NCI-H748 treated with DMSO at 0.1 percent for 48 hours (cell line): ENCODE measurements at places on chromosomes 2 and 18.

DNA sequence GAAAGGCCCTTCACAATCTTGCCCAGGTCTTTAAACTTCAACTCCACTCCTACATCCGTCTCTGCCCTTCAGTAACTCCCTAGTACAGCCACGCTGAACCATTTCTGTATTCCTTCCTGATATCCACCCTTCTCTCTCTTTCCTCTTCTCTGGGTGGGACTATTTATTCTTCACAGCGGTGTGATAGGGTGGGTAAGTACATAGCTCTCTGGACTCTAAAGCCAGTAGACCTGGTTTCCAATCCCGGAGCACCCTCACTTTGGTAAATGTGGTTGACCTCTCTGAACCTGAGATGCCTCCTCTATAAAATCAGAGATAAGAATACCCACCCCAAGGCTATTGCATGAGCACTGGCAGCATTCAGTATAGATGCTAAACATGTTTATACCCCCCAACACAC lies 86.7 kb downstream of the ATL2 start:
- no peak for DNase-seq

DNA sequence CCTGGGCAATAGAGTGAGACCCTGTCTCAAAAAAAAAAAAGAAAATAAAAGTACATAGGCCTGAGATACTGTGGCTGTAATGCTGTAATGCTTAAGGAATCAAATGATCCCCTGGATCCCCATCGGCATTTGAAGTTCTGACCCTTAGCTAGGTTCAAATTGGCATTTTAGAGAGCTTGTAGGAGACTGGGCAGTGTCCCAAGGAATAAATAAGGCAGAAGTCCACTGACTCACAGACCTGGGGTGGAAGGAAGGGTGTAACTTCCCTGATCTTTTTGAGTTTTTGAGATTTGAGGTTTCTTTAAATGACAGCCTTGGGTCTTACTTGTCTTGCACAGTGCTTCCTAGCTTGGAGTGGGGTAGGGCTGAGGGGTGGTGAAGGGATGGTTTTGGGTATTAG lies 553.7 kb downstream of the SLC4A3 start:
- no peak for DNase-seq

- no peak for DNase-seq
Measured at GRCh38 chr2:86049529-86049928, 56.2 kb downstream of the POLR1A start.

- DNase-seq, result no peak
Measured at GRCh38 chr2:168210216-168210894, 37.0 kb downstream of the STK39 start.

GRCh38 chr2:232104076-232104646 lies 142.6 kb downstream of the DIS3L2 start:
- DNase-seq, result no peak

DNA sequence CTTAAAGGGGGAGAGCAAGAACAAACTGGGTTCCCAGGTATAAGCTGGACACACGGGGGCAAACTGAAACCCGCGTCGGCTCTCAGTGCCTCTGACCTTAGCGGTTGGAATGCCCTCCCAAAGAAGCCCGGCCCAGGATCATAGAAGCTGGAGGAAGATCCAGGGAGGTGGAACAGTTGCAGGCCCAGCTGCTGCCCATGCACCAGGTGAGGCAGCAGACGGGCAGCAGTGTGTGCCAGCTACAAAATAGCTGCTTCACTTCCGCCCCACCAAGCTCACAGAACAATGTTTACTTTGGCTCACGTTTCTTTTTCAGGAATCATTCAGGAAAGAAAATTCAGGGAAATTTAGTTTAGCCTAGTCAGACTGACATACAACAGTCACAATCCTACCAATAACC lies 3.9 kb upstream of the ERMN start:
- DNase-seq, result peak; percentile 66

DNA sequence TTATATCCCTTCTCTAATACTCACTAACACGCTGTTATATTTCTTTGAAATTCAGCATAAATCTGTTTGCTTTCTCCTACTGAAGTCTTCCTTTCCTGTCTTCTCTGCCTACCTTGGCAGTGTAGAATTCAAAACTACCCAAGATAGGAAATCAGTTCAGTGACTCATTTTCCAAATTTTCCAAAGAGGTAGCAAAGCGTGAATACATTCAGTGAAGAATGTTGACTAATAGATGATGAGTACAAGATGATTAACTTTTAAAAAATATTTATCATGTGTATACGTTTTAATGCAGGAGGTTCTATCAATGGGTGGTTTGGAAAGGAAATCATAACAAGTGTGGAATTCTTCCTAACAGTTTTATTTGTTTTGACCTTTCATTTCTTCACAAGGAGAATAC lies 201.9 kb upstream of the SLC8A1 start:
- DNase-seq, result no peak

DNA sequence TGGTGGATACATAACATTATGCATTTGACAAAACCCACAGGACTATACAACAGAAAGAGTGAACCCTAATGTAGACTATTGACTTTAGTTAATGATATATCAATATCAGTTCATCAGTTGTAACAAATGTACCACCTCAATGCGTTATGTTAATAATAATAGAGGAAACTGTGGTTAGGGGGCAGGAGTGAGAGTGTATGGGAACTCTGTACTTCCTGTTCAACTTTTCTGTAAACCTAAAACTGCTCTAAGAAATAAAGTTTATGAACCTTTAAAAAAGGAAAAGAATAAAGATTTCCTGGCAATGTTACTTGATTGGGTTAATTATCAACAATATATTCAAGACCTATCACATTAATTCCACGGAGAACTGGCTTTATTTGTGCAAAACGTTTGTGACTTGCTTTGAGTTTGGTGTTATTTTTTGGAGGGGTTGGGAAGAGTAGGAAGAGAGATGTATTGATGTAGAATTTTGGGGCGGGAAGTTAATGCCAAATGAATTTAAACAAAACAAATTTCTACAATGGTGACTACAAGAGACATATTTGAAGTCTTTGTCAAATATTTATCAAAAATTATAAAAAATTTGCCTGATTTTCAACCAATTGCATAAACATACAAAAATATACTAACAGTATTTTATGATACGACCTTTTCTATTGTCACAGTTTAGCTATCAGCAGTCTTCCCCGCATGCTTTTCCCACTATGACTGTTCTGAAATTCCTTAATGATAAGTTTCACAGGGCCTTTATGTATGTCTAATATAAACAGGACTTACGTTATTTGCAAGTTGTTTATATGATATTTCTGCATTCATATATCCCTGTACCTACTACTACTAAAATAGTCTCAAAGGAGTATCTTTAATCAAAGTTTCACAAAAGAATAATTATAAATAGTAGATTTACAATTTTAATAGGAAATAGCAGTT lies 2.1 kb upstream of the RTN4 start:
- DNase-seq, result no peak

GRCh38 chr2:65429786-65430602 lies 2.4 kb downstream of the SPRED2 start:
- DNase-seq, result no peak

DNA sequence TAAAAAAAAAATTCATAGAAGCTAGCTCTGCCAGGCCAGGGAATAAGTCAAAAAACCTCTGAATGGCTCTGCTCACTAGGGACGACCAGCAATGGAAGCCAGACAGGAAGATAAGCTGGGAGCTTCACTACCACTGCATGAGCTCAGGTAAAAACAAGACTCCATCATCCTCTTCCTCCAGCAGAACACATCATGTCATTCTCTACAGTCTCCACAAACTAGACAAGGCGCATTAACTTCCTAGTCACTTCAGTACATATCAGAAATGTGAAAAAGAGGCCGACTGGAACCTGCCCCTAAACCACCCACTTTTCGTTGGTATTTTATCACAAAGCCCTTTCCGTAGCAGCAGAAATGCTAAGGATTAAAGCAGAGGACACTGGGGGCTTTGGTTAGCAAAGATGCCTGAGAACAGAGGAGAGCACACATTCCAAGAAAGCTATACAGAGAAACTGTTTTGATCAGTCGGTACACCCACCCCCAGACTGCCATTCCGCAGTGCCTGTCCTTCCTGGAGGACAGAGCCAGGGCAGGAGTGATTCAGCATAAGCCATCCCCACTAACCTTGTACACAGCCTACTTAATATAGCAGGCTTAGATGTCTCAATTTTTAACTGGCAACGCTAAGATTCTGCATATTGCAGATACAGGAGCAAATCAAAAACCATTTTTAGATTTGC lies 53.4 kb downstream of the AAK1 start:
- DNase-seq, result no peak

DNA sequence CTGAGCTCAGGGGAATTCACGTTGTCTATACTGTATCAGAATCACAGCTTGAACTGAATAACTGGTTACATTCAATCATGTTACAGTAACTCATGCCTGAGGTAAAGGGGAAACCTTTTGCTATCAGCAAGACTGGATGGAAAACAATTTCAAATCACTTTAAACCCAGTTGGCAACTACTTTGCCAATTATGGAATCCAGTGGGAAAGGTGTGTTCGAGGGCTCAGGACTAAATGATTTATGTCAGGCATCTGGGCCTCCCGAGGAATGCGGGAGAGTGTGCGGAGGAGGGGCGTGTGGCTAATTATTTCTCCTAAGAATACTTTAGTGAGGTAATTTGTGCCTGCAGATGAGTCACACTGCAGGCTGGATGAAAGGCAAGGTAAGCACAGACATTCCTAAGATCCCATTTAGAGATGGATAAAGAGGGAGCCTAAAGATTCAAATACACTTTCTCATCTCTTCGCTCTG lies 100.1 kb downstream of the HRH4 start:
- no peak for DNase-seq

- DNase-seq, result no peak
Measured at GRCh38 chr2:238431-238830, 25.4 kb downstream of the SH3YL1 start.

DNA sequence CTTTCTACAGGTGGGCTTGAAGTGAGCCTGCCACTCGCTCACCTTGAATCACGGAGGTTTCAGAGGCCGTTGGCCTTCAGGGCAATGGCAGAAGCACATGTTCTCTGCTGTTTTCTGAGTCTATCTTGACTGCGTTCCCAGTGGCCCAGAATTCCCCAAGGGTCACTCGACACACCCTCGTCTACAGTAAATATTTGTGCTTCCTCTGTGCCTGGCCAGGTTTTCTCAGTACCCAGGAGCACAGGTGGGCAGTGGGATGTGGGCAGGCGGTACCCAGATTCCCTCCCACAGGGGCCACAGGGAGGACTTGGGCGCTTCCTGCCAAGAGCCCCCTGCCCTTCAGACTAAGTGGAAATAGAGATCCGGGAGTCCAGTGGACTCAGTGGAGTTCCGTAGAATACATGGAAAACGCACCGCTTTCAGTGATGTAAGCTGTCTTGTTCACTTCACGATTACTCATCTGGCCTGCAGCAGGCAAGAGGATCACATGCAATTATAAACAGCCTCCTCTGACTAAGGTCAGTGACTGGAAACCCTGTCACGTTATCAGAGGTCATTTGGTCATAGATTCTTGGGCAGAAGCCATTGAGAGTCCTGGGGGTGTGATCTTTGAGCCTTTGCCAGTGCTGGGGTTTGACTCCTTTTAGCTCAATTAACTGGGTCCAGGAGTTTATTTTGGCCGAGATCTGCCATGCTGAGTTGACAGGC lies 179.8 kb downstream of the NEDD4L start:
- DNase-seq, result peak; percentile 70

DNA sequence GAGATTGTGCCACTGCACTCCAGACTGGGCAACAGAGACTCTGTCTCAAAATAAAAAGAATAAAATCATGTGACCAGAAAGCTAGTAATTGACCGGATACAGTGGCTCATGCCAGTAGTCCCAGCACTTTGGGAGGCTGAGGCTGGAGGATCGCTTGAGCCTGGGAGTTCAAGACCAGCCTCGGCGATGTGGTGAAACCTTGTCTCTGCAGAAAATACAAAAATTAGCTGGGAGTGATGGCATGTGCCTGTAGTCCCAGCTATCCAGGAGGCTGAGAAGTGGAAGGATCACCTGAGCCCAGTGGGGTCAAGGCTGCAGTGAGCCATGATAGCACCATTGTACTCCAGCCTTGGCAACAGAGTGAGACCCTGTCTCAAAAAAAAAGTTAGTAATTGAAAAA lies 36.8 kb downstream of the COX7A2L start:
- no peak for DNase-seq

GRCh38 chr2:232493701-232494474 lies 6.3 kb upstream of the ECEL1 start:
- DNase-seq, result no peak

DNA sequence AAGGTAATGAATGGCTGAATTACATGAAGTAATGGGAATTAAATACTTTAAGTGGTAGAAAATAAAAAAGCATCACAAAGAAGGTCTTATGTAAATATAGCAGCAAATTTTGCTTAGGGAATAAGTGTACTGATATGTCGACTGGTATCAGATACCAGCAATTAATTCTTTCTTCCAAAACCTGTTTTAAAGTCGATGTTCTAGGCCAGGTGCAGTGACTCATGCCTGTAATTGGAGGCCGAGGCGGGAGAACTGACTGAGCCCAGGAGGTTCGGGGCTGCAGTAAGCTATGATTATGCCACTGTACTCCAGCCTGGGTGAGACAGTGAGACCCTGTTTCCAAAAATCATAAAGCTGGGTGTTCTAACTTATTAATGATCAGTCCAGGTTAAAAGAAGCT lies 30.3 kb downstream of the SP3 start:
- no peak for DNase-seq

GRCh38 chr2:55014962-55015939 lies 35.0 kb downstream of the RTN4 start:
- no peak for DNase-seq

GRCh38 chr2:135582383-135582782 lies 51.1 kb downstream of the R3HDM1 start:
- DNase-seq, result no peak

GRCh38 chr2:221330436-221330835 lies 241.7 kb downstream of the EPHA4 start:
- no peak for DNase-seq

DNA sequence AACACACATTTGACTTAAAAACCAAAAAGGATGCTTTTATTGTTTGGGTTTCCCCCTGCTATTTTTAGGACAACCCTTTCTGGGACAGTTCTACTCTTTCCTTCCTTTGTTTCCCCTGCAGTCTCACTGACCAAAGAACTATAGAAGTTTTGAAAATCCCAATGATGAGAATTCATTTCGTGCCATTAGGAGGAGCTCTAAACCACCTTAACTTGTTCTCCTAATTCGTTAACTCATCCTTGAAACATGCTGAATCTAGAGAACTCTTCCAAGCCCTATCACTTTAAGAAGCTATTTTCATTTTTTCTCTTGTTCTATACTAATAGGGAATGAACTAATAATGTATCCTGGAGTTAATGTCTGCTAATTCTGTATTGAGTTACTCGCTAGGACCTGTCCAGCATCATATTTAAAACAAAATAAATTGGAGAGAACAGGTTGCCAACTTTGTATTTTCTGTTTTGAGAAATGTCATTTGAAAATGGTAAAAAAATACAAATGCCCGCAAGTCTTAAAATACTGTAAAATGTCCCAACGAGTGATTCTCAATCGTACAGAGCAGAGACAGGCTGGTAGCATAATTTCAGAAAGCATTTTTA lies 62.9 kb downstream of the AFTPH start:
- peak; percentile 10 for DNase-seq
